Cardiac fibroblast (primary cell): ENCODE measurements at places on chromosomes 1 and 21.
A peak's percentile ranks its signal among the peaks of the same experiment; 100 is the strongest.

- peak; percentile 32 for DNase-seq
Observed at GRCh38 chr1:234123867-234124266, 219.4 kb downstream of the SLC35F3 start.

GRCh38 chr21:27202301-27202700 lies 235.4 kb upstream of the ADAMTS5 start:
- no peak for DNase-seq

DNA sequence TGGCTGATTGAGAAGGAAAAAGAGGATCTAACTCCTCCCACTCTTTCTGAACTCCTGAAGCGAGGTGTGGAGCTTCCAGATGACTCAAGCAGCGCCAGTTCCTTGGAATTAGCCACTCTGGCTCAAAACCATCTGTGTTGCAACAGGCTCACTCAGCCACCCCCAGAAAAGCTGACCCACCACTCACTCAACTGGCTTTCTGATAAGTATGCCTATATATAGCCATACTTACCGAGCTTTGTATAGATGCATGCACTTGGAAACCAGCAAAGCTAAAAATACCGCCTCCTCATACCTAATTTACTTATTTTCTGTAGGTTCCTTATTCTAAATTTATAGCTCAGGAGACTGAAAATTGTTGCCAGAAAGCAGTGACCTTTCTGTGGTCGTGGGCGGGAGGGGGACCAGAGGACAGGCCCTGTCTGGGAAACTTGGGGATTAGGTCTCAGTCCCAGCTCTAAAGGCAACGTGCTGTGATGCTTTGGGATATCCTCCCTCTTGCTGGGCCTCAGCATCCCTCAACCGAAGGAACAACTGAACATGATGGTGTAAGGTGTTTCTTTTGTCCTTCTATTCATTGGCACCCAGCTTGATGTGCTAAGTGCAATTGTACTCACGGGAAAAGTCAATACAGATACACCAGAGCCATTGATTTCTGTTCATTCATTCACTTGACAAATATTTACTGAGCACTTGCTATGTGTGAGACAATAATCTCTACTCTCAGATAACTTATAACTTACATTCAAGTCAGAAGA lies 65.7 kb downstream of the NENF start:
- DNase-seq, result peak; percentile 57

GRCh38 chr21:38179511-38179910 lies 77.3 kb upstream of the KCNJ15 start:
- DNase-seq, result peak; percentile 18

DNA sequence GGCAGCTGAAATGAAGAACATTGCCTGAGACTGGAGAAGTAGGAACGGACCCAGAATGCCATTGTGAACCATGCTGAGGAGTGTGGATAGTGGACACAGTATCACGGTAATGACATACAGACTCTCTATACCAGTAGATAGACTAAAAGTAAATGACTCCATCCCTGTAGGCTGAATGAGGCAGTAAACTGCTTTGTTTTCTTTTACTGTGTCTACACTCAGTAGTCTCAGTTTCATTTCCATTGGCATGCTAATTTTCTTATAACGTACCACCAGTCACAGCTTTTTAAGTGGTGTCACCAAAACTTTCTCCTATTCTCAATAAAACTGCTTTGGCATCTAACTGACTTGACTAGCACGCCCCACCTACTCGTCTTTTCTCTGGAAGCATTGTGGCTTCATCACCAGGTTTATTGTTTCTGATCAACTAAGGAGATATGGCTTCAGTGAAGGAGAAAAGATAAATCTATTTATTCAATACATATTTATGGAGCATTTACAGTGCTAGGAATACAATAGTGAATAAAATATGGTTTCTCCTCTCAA lies 8.4 kb upstream of the ZNF697 start:
- DNase-seq, result no peak

DNA sequence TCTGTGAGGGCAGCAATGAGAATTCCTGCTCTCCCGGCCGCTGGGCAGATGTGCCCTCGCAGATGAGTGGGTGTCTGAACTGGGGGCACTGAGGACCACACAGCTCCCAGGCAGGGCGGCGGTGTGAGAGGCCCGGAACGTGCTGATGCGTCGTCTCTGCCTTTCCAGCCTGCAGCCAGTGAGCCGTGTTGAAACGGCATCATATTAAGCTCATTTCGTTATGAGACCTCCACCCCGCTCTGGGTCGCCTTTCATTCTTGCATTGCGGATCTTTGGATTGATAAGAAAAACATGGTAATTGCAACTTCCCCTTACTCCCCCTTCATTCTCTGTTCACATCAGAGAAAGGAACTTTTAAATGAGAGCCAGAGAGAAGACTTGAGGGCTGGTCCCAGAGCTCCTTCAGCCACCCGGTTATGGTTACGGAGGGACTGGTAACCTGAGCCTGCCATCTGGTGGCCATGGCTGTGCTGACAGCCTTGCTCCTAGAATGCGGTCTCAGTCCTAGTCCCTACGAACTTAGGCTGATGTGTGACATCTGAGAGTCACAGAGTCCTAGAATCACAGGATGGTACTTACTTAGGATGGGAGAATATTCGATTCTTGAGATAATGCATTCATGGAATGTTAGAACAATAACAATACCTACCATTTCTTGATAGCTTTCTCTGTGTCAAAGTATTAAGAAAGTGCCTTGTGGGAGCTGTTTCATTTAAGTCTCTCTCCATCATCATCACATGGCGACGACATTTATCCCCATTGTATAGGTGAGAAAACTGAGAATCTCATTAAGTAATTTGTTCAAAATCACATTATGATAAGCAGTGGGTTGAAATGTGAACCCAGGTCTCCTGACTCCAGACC lies 271.0 kb downstream of the TRABD2B start:
- peak; percentile 79 for DNase-seq

GRCh38 chr1:190243056-190243455 lies 234.6 kb downstream of the BRINP3 start:
- no peak for DNase-seq

DNA sequence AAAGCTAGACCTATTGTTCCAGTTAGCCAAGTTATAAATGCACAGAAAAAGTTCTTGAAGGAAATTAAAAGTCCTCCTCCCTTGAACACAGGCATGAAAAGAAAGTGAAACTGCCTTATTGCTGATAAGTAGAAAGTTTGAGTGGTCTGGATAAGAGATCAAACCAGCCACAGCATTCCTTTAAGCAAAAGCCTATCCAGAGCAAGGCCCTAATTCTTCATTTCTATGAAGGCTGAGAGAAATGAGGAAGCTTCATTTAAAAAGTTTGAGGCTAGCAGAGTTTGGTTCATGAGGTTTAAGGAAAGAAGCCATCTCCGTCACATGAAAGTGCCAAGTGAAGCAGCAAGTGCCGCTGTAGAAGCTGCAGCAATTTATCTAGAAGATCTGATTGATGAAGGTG lies 2.7 kb upstream of the SSX2IP start:
- peak; percentile 14 for DNase-seq

DNA sequence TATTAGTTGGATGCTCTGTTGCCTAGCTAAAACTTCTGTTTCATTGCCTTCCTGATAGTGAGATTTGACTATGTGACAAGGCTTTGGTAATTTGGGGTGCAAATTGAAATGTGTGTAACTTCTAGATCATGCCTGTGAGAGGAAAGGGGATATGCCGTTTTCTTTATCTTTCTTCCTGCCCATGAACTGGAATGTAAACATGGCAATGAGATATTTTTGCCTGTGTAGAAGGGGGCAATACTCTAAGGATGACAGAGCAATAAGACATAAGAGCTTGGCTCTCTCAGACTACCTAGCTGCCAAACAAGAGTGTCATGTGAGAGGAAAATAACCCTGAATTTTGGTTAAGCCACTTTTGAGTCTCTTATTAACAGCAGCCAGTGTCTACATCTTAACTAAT lies 49.7 kb downstream of the RAP1A start:
- DNase-seq, result peak; percentile 25

- no peak for DNase-seq
Observed at GRCh38 chr21:42699196-42699595, 45.8 kb downstream of the PDE9A start.

DNA sequence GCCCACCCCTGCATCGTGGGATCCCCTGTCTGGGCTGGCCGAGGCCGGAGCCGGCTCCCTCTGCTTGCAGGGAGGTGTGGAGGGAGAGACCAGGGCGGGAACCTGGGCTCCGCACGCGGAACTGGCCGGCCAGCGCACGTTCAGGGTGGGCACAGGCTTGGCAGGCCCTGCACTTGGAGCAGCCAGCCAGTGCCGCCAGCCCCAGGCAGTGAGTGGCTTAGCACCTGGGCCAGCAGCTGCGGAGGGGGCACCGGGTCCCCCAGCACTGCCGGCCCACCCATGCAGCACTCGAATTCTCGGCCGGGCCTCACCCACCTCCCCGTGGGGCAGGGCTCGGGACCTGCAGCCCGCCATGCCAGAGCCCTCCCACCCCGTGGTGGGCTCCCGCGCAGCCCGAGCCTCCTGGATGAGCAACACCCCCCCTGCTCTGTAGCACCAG lies 422.6 kb downstream of the AMY1C start:
- DNase-seq, result no peak

- DNase-seq, result no peak
Observed at GRCh38 chr1:225445639-225446594, 18.1 kb upstream of the LBR start.

GRCh38 chr1:110310300-110310699 lies 28.9 kb upstream of the RBM15 start:
- DNase-seq, result no peak

GRCh38 chr1:204663644-204664383 lies 21.7 kb downstream of the LRRN2 start:
- DNase-seq, result no peak

DNA sequence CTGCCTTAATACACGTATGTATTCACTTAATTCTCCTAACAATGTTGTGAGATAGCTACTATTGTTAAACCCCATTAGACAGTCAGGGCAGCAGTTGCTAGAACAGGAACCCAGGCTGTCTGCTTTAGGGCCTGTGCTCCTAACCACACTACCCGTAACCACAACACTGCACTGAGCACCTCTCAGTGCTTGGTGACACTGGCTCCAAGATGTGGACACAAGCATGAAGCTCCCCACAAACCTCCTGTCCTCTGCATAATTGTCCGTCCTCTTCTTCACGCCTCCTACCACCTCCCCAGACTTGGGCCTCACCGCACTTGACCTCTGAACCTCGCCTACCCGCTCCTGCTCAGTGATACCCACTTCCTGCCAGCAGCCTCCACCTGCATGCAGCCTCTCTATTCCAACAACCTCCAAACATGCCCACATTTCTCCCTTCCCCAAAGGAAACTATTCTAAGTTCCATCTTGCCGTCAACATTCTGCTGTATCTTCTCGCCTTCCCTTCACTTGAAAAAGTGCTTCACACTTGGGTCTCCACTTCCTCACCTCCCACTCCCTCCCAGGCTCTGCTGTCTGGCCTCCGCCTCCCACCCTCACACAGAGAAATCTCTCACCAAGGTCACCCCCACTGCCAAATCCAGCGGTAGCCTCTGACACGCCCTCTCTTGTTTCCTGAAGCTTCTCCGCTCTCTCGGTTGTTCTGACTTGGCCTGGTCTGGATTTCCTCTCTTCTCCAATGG lies 14.6 kb upstream of the AHDC1 start:
- DNase-seq, result no peak

GRCh38 chr1:60149251-60149650 lies 75.7 kb upstream of the C1orf87 start:
- DNase-seq, result no peak

GRCh38 chr21:34675871-34676270 lies 7.1 kb downstream of the CLIC6 start:
- DNase-seq, result no peak

- no peak for DNase-seq
Observed at GRCh38 chr1:15848143-15848928, 829 bp downstream of the SPEN start.

DNA sequence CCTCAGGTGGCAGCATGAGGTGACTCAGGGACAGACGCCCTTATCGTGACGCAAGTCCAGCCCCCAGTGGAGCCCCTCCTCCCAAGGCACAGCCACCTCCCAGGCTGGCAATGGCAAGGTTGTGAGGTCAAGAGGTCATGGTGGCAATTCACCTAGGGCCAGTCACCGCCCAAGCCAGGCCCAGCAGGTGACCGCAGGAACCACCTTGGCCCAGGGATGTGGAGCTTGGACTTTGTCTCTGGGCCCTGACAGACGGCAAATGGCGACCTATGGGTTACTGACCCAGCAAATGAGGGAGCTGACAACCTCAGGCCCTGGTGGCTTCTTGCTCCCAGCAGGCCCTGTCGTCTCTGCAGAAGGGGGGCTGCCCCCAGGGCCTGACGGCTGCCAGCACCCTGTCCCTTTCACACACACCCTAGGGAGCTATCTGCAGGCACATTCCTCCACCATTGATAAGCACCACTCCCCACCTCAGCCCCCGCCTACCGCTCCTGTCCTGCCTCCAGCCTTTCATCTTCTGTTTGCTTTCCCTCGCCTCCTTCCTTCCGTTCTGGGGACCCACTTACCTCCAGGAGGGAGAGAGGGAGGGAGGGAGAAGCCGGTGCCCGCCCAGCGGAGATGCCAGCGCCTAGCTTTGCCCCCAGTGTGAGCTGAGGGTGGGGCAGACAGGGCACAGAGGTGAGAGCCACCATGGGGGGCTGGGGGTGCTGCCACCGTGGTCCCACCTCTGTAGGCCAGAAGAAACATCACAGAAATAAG lies 12.1 kb downstream of the EPHA2 start:
- DNase-seq, result no peak

DNA sequence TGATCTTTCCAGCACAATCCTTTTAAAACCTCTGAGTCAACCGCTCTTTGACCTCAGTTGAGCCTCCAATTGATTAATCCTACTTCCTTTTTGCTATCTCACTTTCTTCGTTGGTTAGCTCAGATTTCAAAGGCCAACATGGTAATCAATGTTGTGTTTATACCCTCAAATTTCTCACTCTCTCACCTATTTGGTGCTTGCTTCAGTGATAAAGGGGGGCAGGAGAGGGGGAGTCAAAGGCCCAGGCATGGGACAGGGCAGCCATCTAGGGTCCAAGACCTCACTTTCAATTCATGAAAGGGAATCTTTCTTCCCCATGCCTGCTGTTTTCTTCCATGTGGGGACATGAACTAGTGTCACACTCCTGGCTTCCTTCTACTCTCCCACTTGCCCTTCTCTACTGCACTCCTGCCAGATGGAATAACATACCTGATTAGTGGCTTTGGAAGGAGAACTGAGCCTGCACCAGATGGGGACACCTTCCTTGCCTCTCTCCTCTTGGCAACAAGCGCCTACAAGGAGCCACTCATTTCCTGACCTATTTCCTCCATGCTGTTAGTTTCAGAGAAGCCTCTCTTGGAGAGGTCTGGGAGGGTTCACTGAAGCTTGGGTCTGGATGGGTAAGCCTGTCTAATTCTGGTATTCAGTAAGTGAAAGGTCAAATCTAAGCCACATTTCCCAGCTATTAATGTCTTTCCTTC lies 73.3 kb upstream of the ARHGAP29 start:
- no peak for DNase-seq
